ENCODE measurements at places on chromosomes 12 and 14.

- no peak for DNase-seq
Observed at GRCh38 chr12:31231611-31232360, 94.2 kb downstream of the SINHCAF start.

DNA sequence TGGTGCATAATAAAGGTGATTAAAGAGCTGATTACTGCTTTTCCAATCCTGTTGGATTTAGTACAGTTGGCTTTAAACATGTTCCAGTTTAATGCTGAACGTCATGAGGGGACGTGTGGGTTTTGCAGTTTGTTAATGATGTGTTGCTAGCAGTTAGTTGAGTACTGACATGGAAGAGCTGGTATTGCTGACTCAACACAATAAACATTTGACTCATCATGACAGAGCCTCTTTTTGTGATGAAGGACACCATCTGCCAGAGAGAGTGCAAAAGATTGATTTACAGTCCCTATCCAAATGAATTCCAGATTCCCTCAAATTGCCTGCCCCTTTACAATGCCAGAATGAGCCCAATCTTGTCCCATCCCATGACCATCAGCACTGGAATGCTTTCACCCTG, 346.2 kb upstream of the PRICKLE1 start:
- no peak for DNase-seq

DNA sequence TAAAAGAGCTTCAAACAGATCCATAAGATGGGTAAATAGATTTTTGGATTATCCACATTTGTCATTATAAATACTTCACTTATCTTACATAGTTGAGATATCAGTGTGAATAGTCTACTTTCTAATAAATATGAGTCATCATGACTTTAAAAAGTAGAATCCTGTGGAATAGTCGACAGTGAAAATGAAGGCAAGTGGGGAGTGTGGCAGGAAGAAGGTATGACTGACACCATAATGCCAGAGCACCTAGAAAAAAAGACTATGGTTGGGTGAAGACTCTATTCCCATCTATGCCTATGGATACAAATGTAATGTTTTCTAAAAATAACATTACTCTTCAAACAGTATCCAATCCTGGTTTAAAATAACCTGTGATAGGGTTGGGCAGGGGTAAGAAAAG, 117.5 kb downstream of the MDGA2 start:
- DNase-seq, result no peak

DNA sequence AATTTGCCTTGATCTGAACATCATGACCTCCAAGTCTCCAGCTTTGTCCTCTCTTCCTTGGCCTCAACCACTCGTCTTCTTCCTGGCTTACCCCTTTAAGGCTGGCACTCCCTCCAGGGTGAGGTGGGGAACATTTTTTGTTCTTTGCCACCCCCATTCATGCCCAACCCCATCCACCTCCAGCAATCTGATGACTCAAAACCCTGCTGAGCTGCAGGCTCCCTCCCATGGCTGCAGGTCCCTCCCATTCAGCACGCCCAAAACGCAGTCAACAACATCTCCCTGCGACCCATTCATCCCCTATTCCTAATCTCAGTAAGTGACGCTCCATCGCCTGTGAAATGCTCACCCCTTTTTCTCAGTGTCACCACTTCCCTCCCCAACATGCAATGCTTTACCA, 138.8 kb upstream of the PRMT8 start:
- no peak for DNase-seq

- DNase-seq, result no peak
Observed at GRCh38 chr12:4530982-4531586, 7.6 kb upstream of the RAD51AP1 start.

DNA sequence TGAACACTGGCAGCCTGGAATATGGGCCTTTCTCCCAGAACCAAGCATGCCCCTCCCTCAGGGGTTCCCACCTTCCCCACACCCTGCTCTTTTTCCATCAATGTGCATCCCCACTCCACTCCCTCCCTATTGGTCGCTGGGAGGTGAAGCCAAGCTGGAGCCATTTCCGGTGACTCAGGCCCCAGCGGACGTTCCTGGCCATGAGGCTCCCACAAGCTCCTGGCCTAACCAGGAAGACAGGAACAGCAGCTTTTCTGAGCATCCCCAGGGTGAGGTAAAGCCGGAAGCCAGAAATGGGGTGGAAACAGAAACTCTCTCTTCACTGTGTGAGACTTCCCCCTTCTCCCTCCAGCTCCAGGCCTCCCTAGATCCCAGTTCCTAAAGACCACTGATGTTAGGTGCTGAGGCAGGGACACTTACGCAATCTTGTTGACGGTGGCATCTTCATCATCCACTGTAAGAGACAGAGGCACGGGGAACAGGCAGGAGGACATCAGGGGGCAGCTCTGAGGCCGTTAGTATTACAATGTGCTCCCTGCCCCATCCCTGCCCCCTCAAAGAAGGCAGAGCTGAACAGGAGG, 5.1 kb downstream of the LMBR1L start:
- DNase-seq, result no peak

DNA sequence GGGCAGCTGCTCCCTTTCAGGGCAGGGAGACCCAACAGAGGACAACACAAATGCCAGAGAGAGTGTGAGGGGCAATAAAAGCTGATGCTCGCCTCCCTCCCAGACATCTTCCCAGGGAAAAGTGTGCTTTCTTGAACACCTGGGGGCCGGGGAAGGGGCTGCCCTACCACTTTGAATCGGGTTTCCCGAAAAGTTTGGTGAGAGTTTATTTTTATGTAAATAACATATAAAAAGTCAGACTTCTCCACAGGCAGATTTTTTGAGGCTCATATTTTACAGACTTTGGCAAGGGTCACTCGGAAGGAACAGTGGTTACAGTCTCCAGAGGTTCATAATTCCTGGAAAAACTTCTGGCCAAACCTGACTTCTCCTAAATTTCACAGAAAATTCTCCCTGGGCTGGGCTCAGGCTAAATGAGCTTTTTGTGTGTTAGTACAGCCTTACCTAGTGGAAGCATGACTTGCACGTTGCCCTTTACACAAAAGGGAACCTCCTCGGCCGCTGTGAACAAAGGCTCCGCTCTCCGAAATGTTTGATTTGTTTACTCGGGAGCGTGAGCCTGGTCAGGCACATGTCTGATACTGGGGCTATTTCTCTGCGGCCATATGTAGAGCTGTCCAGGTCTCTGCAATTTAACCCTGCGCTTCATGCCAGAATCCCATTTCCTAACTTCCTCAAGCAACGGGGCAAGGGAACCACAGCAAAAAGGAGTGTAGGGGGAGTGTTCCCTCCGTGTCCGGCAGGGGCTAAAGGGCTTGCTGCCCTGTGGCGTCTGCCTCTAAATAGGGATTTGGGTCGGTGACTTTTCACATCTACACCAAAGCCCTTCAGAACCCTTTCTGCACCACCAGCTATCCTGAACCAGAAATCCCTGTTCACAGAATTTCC, 3.4 kb downstream of the RTL1 start:
- no peak for DNase-seq

DNA sequence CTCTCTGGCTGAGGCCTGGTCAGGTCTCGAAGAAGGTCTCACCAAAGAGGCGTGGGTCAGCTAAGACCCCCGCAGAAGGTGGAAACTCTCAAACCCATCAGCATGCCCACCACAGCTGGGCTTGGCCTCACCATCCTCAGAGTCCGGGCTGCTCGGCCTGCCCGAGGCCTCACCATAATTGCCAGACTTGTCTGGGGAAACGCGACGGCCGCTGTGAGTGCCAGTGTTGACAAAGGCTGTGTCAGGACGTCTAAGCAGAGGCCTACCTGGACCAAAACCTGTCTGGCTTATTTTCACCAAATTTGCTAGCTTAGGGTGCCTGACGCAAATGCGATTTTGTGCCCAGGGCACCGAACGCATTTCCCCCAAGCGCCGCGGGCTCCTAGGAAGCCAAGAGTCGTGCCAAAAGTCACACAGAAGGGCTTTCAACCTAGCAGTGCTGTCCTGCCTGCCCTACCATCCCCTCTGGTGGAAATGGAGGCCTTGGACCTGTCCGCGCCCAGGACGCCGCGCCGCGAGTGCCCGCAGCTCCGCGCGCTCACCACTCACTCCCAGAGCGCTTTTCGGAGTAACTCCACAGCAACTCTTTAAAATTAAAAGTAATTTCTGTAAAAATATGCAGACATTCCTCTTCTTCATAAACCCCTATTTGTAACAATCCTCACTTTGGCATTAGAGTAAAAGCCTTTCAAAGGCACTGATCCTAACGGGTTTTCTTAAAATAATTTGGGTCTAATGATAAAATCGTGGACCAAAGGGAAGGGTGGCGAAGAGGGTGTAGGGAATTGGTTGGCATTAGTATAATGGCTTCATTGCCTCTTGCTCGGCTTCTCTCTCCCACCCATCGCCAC, 1.2 kb upstream of the ALX1 start:
- no peak for DNase-seq

DNA sequence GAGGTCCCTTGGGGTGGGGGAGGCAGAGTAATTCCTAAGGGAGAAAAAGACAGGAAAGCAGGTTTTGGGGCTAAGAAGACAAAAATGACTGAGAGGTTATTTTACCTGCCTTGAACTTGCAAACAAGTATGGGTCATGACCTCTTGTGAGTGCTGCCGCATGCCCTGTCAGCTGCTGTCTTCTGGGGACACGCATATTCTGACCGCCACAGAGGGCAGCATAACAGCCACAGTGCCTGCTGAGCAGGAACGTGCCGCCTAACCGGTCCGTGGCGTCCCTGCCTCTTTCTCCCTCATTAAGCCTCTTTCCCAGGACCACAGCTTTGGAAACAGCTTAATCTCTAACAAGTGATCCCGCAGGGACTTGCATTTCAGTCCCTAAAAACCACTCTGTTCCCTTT, 51.3 kb upstream of the KCNA1 start:
- DNase-seq, result no peak

- DNase-seq, result no peak
Observed at GRCh38 chr12:76674669-76675315, 89.1 kb upstream of the ZDHHC17 start.

- no peak for DNase-seq
Observed at GRCh38 chr14:72000907-72001306, 68.7 kb downstream of the RGS6 start.

DNA sequence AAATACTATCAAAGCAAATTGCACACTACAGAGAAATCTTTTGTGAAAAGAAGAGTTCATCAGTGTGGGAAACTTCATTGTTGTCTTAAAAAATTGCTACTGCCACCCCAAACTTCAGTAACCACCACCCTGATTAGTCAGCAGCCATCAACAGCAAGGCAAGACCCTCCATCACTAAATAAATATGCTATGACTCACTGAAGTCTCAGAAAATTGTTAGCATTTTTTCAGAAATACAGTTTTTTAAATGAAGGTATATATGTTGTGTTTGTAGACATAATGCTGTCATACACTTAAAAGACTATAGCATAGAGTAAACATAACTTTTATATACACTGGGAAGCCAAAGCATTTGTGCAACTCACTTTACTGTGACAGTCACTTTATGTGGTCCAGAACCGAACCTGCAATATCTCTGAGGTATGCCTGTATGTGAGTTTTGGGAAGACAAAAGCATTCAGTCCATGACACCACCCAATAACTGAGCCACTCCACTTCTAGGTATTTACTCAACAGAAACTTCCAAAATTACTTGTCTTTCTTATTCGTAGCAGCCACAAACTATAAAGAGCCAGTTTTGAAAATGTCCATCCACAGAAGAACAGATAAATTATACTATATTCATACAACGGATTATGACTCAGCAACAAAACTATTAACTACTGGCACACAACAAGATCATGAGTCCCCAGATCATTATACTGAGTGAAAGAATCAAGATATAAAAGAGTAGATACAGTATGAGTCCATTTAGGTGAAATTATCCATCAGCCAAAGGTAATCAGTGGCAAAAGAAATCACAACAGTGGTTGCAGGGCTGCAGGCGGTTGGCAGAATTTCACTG, 649.6 kb downstream of the BCL11B start:
- no peak for DNase-seq

GRCh38 chr12:124762384-124762783, 101.3 kb downstream of the SCARB1 start:
- no peak for DNase-seq

GRCh38 chr14:20606190-20606901, 15.2 kb upstream of the RNASE12 start:
- no peak for DNase-seq

DNA sequence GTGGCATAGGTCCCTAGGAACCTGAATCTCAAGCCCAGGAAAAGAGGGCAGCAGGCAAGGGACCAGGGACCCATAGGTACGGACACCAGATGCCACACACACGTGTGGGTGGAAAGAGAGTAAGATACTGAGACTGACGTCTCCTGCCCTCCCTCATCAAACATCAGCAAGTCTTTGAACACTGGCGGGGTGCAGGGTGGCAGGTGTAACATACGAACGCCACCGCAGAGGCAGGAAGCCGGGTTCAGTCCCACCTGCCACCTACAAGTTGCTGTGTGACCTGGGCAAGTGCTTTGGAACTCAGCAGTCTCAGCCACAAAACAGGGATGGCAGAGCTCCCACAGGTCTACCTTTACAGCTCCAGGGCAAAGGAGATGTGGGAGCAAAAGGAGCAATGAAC, 11.1 kb downstream of the ACTN1 start:
- no peak for DNase-seq

DNA sequence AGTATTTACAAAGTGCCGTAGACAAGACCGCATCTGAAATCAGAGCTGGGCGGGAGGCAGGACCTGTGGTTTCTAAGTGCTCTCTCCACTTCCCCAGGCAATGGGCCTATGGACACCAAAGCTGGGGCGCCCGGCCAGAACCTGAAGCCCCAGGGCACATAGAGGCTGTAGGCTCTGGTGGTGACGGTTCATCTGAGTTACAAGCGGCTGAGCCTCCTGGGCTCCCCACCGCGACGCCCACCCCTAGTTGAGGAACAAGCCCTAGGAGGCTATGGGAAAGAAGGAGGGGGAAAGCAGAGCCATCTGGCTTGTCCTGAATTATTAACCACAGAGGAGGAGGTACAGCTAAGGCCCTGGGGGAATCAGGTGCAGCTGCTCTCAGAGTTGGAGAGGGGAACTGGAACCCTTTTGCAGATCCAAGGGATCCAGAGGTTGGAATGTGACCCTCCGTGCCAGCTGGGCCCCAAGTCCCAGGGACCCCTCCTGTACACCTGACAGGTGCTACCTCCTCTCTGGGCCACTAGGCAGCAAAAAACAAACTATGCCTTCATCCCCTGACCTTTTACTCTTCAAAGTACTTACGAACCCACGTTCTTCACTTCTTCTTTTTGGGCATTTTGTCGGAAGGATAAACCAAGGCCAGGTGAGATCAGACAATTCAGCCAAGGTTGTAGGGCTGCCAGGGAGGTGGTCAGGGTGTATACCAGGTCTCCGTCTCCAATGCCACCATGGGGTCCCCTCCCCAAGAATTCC, 77.2 kb downstream of the ARL6IP4 start:
- DNase-seq, result no peak

All from SIG-M5 (cell line).